ENCODE measurements at places on chromosomes 4 and X.
A peak's percentile ranks its signal among the peaks of the same experiment; 100 is the strongest.

DNA sequence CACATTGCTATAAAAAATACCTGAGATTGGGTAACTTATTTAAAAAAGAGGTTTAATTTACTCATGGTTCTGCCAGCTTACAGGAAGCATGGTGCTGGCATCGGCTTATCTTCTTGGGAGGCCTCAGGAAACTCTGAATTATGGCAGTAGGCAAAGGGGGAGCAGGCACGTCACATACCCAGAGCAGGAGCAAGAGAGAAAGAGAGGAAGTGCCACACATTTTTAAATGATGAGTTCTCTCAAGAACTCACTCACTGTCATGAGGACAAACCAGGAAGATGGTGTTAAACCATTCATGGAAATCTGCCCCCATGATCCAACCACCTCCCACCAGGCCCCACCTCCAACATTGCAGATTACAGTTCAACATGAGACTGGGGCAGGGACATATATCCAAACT lies 10.0 kb upstream of the AFF1 start:
- DNase-seq = no peak

GRCh38 chrX:35244088-35244741 lies 301.6 kb downstream of the FAM47B start:
- DNase-seq = no peak

DNA sequence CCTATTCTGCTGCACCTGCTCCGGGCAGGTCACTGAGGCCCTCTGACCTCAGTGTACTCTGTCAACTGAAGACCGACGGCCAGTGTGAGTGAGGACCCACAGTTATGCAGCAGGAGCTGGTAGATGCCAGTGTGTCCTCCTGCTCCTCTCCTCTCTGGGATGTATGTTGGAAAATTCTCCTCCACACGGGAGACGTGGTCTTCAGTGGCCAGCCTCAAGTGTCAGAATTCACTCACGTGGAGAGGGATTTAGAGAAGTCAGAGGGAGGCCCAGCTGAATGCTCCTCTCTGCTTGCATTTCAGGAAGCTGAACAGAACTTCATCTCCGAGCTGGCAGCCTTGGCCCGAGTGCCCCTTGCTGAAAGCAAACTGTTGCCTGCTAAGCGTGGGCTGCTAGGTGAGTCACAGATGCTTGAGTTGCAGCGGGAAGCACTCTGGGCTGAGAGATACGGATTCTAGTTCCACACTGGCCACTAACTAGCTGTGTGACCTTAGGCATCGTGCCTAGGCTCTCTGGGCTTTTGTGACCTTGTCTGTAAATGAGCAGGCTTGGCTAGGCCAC lies 83.6 kb downstream of the CRMP1 start:
- DNase-seq = no peak

DNA sequence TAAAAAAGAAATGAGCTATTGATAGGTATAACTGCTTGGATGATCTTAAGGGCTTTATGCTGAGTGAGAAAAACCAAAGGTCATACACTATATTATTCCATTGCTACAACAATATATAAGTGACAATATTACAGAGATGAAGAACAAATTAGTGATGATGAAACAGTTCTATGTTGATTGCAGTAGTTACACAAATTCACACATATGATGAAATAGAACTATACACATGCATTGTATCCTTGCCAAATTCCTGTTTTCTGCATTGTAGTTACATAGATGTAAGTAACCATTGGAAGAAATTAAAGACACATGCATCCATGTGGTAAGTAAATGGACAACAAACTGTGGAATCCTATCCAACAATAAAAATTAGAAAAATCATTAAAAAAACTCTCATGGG lies 76.5 kb downstream of the CENPC start:
- DNase-seq = no peak

- DNase-seq = no peak
Measured at GRCh38 chrX:96453139-96453538, 231.5 kb upstream of the DIAPH2 start.

DNA sequence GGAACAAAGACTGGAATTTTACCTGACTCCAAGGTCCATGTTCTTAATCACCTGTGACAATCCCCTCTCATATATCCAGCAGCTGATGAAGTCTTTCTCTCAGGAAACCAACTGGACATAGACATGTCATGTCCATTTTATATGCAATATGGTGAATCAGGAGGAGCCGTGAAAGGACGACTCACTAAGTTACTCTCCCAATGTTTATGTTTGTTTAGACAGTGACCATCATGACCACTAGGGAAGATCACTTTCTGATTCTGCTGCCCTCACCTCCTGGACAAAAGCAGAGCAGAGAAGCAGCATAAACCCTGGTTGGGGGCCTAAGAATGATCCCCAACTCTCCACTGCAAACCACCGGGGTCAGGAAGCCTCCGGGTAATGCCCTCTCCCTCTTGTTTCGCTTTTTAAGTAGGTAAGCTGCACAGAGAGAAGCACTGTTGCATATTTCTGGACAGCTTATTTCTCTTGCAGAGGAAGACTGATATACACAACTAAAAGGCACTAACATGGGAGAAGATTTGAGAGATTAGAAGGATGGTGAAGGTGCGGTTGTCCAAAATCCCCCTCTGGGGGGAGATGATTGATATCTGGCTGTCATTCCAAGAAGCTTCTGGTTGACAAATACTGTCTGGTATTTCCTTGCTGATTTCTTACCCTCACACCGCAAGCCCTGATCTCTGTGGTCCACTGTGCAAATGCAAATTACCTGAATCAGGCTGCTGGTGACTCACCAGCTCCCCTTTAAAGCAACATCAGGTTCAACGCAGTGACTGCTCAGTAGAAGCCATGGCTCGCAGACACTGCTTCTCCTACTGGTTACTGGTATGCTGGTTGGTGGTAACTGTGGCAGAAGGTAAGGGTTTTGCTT lies at the start of gene ODAPH:
TSS of gene ODAPH (plus strand) at position 773 of the 871 bp plus-strand sequence. CDS start at position 790, 17 bp downstream.
- peak; percentile 11 for DNase-seq
